GM12865 (cell line): ENCODE measurements at places on chromosomes 2 and 18.
A peak's percentile ranks its signal among the peaks of the same experiment; 100 is the strongest.

- DNase-seq = no peak
Measured at GRCh38 chr2:214193943-214194342, 216.9 kb upstream of the VWC2L start.

GRCh38 chr2:46097714-46098480 is 199.3 kb upstream of the EPAS1 start:
- no peak for DNase-seq

GRCh38 chr2:180905461-180905860 is 74.9 kb upstream of the UBE2E3 start:
- no peak for DNase-seq

GRCh38 chr2:202690321-202690900 is 55.6 kb downstream of the FAM117B start:
- no peak for DNase-seq

DNA sequence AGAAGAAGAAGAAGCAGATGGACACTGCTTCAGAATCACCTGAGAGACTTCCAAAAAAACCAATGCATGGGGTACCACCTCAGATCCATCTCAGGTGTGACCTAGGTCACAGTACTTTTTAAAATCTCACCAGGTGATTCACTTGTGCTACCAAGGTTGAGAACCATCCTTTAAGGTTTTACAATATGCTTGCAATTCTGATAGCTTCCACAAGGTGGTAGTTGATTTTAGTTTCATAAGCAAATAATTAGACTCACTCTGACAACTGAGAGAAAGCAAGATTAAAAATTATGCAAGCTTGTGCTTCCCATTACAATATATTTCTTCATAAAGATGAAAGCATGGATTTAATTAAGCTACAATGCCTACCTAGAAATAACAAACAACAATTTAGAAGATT is 355.1 kb downstream of the EN1 start:
- DNase-seq = peak; percentile 4

DNA sequence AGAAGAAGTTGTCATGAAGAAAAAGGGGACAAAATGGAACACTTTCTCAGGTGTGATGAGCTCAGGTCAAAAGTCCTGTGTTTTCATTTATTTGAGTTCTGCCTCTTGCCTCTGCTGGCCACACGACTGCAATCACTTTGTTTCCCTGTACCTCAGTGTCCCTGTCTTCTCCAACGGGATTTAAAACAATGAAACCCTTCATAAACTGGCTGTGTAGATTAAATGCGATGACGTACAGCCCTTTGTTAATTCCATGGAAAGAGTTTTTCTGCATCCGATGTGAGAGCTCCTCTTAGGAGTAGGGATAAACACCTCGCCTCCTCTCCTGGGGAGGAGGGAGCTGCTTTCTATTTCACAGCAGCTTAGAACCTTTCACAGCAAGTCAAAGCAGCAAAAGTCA is 51.5 kb upstream of the CNGA3 start:
- DNase-seq = no peak

GRCh38 chr2:158006961-158007719 is 94.5 kb upstream of the UPP2 start:
- peak; percentile 35 for DNase-seq

DNA sequence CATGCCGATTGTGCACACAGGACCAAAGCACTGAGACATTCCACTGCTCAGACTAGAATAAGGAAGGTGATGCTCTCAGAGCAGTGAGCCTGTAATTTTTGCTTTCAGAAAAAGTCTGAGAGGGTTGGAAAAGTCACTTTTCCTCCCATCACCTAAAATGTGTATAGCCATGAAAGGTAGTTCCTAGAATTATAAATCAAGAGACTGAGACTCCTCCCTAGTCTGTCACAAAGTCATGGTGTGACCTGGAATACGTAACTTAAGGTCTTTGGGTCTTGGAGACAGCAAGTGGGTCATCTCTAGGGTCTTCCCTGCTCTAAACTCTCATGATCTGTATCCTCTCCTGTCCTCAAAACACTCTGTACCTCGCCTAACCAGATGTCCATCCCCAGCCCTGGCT is 16.9 kb downstream of the ZNF521 start:
- DNase-seq = no peak

- no peak for DNase-seq
Measured at GRCh38 chr18:80143881-80144280, 34.8 kb downstream of the ADNP2 start.

GRCh38 chr2:231321021-231321420 is 74.5 kb upstream of the B3GNT7 start:
- no peak for DNase-seq

GRCh38 chr18:24677011-24677410 is 216.6 kb downstream of the HRH4 start:
- no peak for DNase-seq

DNA sequence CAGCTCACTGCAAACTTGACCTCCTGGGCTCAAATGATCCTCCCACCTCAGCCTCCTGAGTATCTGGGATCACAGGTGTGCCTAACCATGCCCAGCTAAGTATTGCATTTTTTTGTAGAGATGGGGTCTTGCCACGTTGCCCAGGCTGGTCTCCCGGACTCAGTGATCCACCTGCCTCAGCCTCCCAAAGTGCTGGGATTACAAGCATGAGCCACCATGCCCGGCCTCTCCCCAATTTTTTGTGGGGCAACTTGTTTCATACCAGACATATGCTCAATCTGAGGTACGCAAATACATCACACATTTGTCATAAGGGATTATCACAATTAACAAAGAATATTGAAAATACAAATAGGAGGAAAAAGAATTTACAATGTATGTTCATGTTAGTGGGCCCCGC is 27.7 kb downstream of the LGALSL start:
- DNase-seq = no peak

DNA sequence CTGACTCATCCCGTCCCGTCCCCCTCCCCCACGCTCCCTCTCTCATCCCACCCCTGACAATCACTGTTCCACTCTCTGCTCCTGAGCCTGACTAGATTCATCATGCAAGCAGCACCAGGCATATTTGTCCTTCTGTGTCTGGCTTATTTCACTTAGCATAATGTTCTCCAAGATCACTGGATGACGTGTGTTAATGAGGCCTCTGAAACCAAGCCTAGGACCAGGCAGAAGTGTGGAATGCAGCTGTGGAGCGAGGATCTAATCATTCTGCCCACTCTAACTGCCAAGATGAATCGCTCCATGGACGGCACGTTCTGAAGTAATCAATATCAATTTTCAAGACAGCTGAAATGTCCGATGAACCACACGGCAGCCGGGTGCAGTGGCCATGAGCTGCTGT is 122.4 kb upstream of the ZNF236 start:
- DNase-seq = no peak

DNA sequence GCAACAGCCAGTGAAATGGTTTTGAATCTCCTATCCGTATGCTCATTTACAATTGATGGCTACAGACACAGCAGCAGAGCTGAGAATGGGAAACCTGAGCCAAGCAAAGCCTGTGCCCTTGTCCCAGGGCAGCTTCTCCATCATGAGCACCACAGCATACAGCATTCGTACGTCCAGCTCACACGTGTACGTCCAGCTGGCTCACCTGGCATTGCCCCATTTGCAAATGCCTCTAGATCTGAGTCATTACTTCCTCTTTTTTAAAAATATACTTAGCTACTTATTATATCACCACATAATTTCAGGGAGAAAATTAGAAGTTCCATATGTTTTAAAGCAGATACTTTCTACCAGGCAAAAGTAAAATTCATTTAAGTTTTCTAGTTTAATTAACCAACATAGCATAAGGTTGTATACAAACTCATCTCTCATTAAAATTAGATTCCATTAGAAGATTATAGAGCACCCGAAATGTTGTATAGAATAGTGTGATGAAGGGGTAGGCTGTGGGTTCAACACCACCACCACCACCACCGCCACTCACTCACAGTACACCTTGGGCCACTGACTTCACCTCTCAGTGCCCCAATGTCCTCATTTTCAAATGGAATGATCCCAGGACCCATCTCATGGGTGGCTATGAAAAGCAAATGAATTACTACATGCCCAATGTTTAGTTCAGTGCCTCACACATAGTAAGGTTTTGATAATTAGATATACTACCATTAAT is 31.4 kb upstream of the TMEM177 start:
- peak; percentile 57 for DNase-seq

DNA sequence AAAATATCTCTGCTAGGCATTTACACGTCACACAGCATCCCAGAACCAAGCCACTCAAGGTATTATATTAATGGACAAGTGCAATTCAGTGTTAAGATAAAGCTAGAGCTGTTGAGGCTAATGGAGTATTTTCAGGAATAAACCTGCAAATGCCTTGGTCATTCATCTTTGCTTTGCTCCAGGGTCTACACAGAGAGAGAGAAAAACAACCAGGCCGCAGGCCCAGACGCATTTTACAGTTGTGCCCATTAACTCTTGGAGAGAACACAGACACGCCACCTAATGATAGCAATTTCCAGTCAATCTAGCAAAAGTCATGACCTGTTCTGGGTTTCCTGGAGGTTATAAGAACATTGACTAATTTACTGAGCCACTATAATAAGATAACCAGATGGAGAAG is 829.3 kb downstream of the LRRTM4 start:
- no peak for DNase-seq

DNA sequence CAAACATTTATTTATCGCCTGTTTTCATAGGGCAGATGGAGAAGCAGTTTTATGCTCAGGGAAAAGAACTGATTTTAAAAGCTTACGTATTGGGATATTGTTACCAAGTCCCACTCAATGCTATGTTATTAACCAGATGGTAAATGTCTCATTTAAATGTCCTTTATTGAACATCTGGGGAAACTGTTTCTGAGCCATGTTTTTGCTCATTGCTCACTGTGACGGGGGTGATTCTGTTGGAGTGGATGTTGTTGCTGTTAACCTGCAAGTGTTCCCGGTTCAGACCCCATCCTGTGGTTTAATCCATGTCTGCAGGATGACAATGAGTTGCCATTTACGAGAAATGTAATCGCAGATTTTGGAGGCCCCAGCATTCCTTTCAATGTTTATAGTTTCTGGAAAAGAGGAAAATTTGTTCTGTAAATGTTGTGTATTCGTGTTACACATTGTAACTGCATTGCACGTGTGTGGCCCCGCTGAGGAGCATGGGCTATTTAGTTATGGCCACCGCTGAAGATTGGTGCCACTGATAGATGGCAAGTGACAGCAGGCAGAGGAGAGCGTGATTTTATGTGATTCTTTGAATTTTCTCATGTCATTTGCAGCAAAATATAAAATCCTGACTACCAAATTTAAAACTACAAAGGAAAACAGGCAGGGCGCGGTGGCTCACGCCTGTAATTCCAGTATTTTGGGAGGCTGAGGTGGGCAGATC is 174.8 kb upstream of the COPS8 start:
- DNase-seq = no peak
